ENCODE measurements at places on chromosomes 13 and 19. TPM values are rescaled to one million over a fixed set of nuclear protein-coding genes. Genes with fewer than 3 reads are reported as not detected.

GRCh38 chr13:94061301-94061700 is 418.2 kb downstream of the DCT start:
- no peak overlapping the region for H3K27ac ChIP-seq
- DNase-seq, result no peak
- H3K36me3 ChIP-seq, result no peaks in the 10 kb centered on the region
- no peaks in the 10 kb centered on the region for H3K27me3 ChIP-seq
- no peak overlapping the region for H3K4me3 ChIP-seq

LILRA6 gene
- total RNA-seq, result not detected

ZNF761 gene
- 48.3 TPM for total RNA-seq

DNA sequence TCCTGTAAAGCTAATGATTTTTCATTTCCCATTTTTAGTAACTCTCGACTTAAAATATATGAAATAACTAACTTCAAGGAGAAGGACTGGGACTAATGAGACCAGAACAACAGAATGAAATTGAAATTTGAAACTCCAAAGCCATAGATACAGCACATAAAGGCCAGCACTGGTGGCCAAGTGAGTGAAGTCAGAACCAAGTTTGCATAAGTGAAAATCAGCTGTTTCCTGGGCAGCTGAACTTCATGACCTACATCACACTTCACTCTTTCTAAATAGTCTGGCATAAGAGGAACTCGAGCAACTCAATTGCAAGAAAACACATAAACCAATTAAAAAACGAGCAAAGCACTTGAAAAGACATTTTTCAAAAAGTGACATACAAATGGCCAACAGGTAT is 84.5 kb downstream of the DCLK1 start:
- no peak overlapping the region for H3K27ac ChIP-seq
- DNase-seq, result no peak
- no peaks in the 10 kb centered on the region for H3K27me3 ChIP-seq
- H3K36me3 ChIP-seq, result no peaks in the 10 kb centered on the region

DNA sequence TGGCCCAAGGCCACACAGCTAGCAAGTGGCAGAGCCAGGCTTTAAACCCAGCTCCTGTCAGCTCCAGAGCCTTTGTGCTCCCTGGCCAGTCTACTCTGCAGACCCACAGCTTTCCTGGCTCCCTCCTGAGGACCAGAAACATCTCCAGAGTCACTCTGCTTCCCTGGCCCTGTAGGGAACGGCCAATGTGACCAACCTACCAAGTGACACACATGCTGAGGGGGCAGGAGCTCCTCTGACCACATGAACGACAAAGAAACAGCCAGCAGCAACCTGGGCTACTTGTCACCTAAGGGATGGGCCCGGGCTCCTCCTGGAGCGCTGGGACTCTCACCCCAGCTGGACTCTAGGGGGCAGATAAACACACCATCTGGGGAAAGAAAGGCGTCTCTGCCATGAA is 19.3 kb downstream of the PEG3 start:
- H3K4me1 ChIP-seq, result no peaks in the 10 kb centered on the region
- H3K27me3 ChIP-seq, result no peaks in the 10 kb centered on the region
- no peak overlapping the region for H3K4me3 ChIP-seq
- H3K36me3 ChIP-seq, result no peaks in the 10 kb centered on the region

DNA sequence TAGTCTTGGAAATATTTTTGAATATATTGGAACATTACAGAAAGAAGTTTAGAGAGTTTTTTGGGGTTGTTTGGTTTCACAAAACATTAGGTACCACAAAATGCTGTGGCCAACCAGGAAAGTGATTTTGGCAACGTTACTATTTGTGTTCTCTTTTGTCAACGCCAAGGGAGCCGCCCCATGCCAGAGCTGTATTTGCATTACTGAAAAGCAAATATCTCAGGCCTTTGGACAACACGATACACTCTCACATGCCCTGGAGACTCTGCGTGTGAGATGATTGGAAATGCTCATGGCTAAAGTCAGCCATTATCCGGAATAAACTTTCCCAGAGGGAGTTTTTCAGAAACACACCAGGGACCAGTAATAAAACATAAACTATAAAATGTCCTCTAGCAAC is 324.6 kb downstream of the SHISA2 start:
- H3K4me1 ChIP-seq, result no peaks in the 10 kb centered on the region
- peak overlapping the region; percentile 54 for H3K27ac ChIP-seq
- H3K27me3 ChIP-seq, result no peaks in the 10 kb centered on the region
- no peaks in the 10 kb centered on the region for H3K36me3 ChIP-seq
- DNase-seq, result peak; percentile 87
- H3K4me3 ChIP-seq, result no peak overlapping the region

DNA sequence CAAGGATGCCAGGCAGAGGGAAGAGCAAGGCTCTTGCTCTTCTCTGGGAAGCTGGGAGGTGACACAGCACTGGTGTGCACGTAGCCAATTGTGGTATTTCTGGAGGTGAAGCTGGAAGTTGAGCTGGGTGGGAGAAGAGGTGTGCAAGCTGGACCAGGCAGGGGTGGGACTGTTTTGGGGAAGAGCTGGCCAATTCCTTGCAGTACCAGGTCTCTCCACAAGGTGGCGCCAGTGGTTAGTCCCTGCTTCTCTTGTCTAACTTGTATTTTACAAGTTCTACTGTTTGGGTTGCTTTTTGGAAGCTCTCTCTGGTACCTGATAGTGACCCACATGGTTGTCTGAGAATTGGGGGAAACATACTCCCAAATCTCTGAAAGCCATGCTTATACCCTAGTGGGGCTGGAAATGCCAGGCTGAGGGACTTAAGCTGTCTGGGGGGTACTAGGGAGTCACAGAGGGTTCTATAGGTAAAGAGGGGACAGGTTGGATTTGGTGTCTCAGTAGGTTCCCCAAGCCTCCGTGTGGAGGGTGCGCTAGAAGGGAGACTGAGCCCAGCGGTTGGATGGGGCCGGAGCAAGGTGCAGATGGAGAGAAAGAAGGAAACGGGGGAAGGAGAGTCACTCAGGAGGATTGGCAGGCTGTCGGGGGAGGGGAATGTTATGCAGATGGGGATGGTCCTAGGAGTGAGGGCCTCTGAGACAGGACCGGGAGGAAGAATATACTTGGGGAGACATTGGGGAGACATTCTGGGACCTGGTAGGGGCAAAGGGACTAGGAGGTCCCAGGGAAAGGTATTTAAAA is 3.0 kb downstream of the HPN start:
- peaks cover 18% of the 10 kb centered on the region for H3K4me1 ChIP-seq
- H3K4me3 ChIP-seq, result no peak overlapping the region
- peak; percentile 36 for DNase-seq

GRCh38 chr13:101618440-101619187 is 166.1 kb downstream of the ITGBL1 start:
- DNase-seq, result no peak
- H3K36me3 ChIP-seq, result no peaks in the 10 kb centered on the region
- no peaks in the 10 kb centered on the region for H3K4me1 ChIP-seq
- H3K4me3 ChIP-seq, result no peak overlapping the region
- no peaks in the 10 kb centered on the region for H3K27me3 ChIP-seq

GRCh38 chr19:49937750-49938381 is 8.6 kb upstream of the NUP62 start:
- no peak overlapping the region for H3K27ac ChIP-seq
- peaks cover 3% of the 10 kb centered on the region for H3K4me1 ChIP-seq
- no peaks in the 10 kb centered on the region for H3K27me3 ChIP-seq
- peak; percentile 59 for DNase-seq
- peak overlapping the region; percentile 13 for H3K4me3 ChIP-seq

ZNF583 gene
- total RNA-seq, result 5.2 TPM

DNA sequence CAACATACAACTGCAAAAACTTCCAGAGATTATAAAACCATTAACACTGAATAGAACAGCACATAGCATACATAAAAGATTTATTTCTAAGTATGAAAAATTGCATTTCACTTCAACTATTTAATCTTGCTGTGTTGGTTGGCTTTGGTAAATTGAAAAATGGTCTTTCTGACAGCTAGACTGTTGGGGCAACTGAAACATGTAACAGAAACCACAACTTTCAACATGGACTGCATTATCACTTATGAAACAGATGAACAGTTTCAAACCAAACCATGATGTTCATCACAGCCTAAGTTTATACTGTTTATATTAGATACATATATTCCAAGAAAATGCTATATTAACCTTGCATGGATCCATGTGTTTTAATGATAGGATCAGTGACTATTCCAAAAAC is 324.1 kb upstream of the PCDH9 start:
- no peaks in the 10 kb centered on the region for H3K27me3 ChIP-seq
- no peak overlapping the region for H3K27ac ChIP-seq
- H3K4me3 ChIP-seq, result no peak overlapping the region
- H3K36me3 ChIP-seq, result no peaks in the 10 kb centered on the region
- DNase-seq, result no peak
- no peaks in the 10 kb centered on the region for H3K4me1 ChIP-seq

- no peaks in the 10 kb centered on the region for H3K27me3 ChIP-seq
- H3K4me1 ChIP-seq, result no peaks in the 10 kb centered on the region
- no peak overlapping the region for H3K4me3 ChIP-seq
Observed at GRCh38 chr13:21569686-21570085, 34.3 kb downstream of the MICU2 start.

GRCh38 chr13:110157718-110158117 is 149.2 kb downstream of the COL4A1 start:
- no peak overlapping the region for H3K27ac ChIP-seq
- DNase-seq, result no peak
- no peaks in the 10 kb centered on the region for H3K36me3 ChIP-seq

DNA sequence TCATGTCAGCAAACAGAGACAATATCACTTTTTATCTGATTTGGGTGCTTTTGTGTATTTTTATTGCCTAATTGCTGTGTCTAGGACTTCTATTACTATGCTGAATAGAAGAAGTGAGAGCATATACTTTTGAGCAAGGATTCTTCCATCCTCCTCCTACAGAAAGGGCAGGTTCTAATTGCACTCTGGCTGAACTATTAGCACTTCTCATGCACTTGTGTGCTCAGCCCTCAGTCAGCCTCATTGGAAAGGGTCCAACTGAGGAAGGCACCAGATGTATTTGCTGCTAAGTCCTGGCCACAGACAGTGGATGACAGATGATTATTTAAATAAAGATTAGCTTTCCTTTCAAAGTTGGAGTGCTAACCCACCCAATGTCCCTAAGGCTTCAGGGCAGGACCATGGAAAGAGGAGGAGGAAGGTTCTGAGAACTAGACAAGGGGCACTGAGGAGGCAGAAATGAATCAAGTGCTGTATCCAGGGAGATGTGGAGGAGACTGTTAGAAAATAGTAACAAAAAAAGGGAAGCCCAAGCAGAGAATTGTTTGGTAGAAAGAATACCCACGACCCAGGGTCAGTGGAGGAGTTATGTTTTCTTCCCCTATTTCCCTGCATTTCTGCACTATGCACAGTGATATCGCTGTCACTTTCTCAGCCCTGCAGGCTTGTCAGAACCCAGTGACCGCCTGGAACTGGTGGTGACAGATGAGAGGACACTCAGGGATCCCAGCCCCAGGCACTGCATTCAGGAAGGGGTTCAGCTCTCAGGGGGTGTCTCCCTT is 8.0 kb downstream of the LILRB4 start:
- no peaks in the 10 kb centered on the region for H3K4me1 ChIP-seq
- no peak overlapping the region for H3K4me3 ChIP-seq
- no peak for DNase-seq
- peaks cover 5% of the 10 kb centered on the region for H3K27me3 ChIP-seq

PCDH20 gene
- total RNA-seq, result 1.1 TPM

DNA sequence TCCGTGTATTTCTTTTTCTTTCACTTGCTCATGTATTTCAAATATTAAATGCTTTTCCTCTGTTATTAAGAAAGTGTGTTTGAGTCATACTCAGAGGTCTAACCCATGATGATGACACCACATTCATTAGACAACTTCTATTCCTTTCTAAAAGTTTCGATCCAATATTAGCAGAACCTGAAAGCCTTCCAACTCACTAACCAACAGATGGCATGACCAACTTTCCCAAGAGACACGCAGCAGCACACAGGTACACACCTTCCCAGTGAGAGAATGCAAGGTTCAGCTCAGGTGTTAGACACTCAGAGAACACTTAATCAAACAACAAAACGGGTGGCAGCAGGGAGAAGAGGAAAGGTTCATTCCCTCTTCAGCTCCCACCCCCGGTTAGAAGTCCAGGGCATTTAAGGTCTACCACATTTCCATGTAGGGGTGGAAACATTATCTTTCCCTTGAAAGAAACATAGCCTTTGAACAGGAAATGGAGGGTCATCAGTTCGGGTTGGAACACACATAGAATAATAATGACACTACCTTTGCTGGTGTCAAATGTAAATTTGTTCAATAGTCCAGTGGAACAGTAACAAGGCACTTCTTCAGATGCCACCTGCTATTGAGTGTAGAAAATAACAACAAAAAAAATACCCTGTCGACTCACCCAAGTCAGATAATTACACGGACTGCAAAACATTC is 404.2 kb downstream of the COG6 start:
- H3K27me3 ChIP-seq, result no peaks in the 10 kb centered on the region
- no peaks in the 10 kb centered on the region for H3K4me1 ChIP-seq
- H3K27ac ChIP-seq, result no peak overlapping the region
- H3K4me3 ChIP-seq, result no peak overlapping the region

- no peak overlapping the region for H3K27ac ChIP-seq
- peak; percentile 13 for DNase-seq
- no peaks in the 10 kb centered on the region for H3K27me3 ChIP-seq
- H3K4me3 ChIP-seq, result no peak overlapping the region
Observed at GRCh38 chr19:43936188-43936587, 1.1 kb upstream of the ZNF45 start.

SEMA6B gene
- 7.8 TPM for total RNA-seq

C19orf73 gene
- 2.2 TPM for total RNA-seq

GRCh38 chr13:33349288-33349985 is 63.9 kb upstream of the STARD13 start:
- peak overlapping the region; percentile 67 for H3K4me3 ChIP-seq
- H3K4me1 ChIP-seq, result no peaks in the 10 kb centered on the region
- no peaks in the 10 kb centered on the region for H3K27me3 ChIP-seq
- no peak for DNase-seq
- H3K27ac ChIP-seq, result peak overlapping the region; percentile 78
- H3K36me3 ChIP-seq, result no peaks in the 10 kb centered on the region
